ENCODE measurements at places on chromosomes 7 and 10.

- DNase-seq, result no peak
Observed at GRCh38 chr10:110078317-110078716, 70.5 kb downstream of the ADD3 start.

- DNase-seq, result no peak
Observed at GRCh38 chr10:121289800-121290199, 308.4 kb downstream of the FGFR2 start.

GRCh38 chr7:98559958-98560357 lies 57.1 kb upstream of the NPTX2 start:
- no peak for DNase-seq

GRCh38 chr10:126251778-126252407 lies 136.4 kb downstream of the ADAM12 start:
- DNase-seq, result no peak

DNA sequence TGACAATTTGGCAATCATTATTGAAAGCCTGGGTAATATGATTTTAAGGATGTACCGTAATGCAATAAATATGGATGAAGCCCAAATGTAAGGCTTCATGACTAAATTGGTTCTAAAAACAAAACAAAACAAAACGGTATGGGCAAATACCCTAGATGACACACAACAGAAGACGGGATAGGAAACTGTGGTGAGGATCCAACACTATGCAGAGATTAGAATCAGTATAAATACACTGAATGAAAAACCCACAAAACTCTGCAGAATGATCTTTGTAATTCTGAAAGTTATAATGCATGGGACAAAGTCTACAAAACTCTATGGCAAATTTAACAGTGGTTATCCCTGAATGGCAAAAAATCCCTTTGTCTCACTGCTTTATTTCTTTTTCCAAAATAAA lies 57.6 kb downstream of the MALSU1 start:
- no peak for DNase-seq

DNA sequence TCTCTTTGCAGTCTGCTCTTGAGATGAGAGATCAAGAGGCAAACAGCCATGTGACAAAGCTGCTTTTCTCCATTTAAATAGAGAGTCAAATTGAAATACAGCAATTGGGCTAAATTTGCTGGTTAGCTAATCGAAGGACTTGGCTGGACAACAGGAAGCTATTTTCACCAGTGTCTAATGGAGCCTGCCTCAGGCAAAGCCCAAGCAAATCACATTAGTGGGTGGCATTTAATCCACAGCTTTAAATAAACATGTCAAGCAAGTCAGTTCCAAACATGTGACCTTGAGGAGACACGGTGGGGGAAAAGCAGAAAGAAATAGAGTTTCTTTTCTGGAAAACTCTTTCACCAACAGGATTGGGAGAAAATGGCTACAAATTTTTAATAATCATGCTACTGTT lies 180.5 kb upstream of the AOAH start:
- DNase-seq, result no peak

DNA sequence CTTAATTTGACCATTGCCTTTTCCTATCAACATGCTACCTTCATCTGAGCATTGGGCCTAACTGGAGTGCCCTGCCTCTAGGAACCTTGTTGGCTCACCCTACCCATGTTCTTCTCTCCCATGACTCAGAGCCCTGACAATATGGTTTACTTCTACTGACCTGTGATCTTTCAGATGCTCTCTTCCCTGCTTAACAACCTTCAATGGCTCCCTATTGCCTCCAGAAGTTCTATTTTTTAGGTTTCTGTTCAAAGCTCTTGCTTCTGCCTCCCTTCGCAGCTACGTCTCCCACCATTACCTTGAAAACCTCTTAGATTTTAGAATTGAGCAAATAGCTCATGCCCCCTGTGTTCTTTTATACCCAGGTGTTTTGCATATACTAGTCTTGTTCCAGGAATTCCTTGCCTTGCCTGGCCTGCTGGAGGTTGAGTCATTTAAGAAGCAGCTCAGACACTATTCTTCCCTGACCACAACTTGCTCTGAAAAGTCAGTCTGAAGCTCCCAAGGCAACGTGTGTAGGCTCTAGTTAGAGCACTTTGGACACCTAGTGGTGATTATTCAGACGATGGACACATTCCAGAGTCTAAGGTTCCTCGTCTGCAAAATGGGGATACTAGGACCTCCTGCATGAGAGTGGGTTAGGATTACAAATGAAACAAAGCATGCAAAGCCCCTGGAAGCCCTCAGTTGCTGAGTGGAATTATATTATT lies 64.4 kb upstream of the EMX2 start:
- DNase-seq, result no peak

DNA sequence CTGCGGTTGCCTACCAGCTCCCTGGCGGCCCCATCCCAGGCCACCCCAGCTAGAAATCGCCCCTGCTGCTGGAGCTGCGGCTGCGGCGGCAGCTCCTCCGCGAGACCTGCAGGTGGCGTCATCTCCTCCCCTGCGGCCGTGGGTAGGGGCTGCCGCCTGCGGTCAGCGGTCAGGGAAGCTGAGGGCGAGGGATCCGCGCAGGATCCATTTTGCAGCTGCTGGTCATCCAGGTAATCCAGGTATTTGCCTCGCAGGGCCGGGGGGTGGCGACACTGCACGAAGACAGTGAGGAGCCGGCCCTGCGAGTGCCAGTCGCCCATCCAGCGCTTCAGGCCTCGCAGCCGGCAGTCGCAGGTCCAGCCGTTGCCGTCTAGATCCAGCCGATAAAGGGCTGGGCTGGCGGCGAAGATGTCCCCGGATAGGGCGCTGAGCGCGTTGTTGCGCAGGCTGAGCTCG lies 1.5 kb downstream of the TRIL start:
- no peak for DNase-seq

- no peak for DNase-seq
Observed at GRCh38 chr7:155481764-155482163, 23.8 kb downstream of the EN2 start.

GRCh38 chr10:52965938-52966401 lies 193.4 kb upstream of the MBL2 start:
- DNase-seq, result no peak

GRCh38 chr7:88020953-88021665 lies 87.1 kb downstream of the ADAM22 start:
- DNase-seq, result no peak

DNA sequence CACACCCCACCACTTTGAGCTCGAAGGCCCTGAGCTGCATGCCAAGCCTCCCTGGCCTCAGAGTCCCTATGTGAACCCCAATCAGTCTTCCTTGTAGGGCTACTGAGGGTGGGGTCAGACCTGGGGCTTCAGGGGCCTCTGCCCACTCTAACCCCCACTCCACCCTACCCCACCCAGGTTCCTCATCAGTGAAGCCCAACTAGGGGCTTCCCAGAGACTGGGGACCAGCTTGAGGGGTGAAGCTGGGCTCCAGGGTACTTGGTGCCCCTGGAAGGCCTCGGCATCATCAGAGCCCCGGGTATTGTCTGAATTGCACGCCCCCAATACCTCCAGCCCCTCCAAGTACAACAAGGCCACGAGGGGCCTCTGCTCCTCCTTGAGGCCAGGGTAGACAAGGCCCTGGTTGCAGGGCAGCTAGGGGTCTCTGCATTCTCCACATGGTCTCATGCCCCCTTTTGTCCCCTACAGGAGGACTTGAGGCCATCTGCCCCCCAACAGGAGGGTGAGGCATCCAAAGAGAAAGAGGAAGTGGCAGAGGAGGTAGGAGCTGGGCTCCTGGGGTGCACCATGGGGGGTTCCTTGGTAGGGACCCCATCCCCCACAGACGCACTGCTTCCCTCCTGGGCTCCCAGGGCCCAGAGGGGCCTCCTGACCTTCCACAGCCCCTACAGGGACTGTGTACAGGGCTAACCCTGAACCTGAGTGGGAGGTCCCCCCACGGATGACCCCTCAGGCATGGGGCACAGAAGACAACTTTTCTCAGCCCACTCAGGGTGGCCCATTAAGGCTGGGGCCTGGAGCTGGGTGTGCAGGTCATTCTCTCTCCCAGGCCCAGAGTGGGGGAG lies 4.0 kb downstream of the SNCG start:
- no peak for DNase-seq

GRCh38 chr7:47456210-47456955 lies 125.5 kb downstream of the TNS3 start:
- no peak for DNase-seq

DNA sequence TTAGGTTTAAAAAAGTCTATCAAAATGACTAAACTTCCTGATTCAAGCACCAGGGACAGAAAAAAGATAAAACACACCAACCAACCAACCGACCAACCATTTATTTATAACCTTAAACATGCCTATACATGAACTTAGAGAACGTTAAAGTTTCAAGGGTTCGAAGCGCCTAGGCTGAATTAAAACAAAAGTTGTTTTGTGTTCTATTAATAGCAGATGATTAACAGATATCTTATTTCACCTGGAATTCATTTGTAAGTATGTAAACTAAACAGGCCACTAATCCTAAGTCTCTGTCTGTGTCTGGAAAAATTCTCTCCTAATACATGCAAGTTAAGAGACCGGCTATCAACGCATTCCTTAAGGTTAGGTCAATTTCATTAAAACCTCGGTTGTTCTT lies 1.4 kb downstream of the BAIAP2L1 start:
- DNase-seq, result no peak

- no peak for DNase-seq
Observed at GRCh38 chr10:78703593-78703992, 365.2 kb upstream of the ZMIZ1 start.

GRCh38 chr7:2567679-2568278 lies 9.0 kb downstream of the IQCE start:
- DNase-seq, result no peak

DNA sequence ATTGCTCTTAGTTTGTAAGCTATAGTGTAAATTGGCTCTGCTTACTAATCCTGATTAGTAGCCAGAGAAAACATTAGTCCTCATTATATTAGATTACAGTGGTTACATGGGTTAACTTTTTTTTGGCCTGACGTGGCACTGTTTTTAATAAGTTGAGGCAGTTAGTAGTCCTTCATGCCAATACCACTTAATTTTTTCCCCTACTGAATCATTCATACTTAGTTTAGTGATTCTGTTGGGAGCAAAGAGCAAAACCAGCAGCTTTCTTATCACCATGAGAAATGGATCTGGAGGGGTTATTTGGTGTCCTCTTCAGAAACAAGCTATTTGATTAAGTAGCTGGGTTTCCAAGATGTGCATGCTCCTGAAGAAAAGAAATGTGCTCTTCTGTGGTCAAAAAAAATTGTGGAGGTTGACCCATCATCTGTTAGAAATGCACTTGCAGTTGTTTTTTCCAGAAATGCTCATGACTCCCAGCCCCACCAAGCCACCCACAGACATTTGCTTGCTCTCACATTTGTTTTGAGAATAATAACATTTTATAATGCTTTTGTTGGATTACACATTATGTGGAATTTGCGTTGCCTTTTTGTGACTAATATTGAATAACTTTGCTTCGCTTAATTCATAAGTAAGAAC lies 258.5 kb downstream of the HDAC9 start:
- no peak for DNase-seq

- DNase-seq, result no peak
Observed at GRCh38 chr7:137439829-137440825, 96.6 kb upstream of the PTN start.

DNA sequence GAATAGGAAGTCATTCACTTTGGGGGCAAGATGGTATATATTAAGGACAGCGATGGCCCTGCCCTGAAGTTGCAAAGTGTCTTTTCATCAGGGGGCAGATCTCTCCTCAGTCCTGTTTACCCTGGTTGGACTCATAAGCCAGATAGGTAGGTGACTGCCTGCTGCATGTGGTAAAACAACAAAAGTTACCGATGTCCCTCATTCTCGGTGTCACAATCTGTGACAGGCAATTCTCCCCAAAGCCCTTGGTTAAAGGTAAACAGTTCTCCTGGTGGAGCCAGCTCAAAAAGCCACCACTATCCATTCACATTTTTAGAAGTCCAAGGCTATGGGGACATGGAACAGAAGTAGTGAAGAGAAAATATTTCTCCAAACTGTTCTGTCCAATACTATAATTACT lies 9.9 kb upstream of the SLC25A13 start:
- no peak for DNase-seq

DNA sequence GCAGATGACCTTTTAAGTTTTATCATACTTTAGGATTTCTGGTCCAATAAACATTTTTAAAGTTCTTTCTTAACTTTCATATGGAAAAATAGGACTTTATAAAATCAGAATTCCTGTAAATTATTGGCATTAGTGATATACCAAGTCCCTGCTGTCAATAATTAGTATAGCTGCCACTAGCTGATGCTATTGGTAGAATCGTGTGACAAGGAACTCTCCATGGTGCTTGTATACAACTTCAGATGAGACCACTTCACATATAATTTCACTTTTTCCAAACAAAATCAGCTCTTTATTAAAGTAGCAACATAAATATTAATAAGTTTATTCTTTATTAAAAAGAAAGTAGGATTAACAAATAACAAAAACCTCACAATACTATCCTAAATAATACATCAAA lies 49.9 kb downstream of the ZNF800 start:
- DNase-seq, result no peak

GRCh38 chr10:124652701-124653100 lies 91.5 kb downstream of the FAM53B start:
- DNase-seq, result no peak

DNA sequence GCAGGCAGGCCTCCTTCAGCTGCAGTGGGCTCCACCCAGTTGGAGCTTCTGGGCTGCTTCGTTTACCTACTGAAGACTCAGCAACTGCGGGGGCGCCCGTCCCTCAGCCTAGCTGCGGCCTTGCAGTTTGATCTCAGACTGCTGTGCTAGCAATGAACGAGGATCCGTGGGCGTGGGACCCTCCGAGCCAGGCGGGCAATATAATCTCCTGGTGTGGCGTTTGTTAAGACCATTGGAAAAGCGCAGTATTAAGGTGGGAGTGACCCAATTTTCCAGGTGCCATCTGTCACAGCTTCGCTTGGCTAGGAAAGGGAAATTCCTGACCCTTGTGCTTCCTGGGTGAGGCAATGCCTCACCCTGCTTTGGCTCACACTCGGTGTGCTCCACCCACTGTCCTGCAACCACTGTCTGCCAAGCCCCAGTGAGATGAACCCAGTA lies 159.2 kb upstream of the FOXP2 start:
- DNase-seq, result no peak

- no peak for DNase-seq
Observed at GRCh38 chr7:69609541-69610373, 11.5 kb downstream of the AUTS2 start.

DNA sequence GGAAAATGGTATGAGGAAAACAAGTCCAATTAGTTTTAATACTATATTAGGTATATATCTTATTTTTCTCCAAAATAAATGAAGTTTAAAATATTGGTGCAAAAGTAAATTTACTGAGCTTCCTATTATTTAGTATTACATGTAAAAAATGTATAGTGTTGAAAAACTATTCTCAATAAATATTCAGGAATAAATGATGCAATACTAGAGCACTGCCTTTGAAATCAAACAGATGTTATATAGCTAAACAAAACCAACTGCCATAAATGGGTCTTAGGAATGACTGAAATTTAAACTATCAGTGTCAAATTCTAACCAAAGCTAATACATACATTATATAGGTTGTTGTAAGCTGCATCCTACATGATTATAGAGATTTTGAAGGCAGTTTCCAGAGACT lies 1434.0 kb upstream of the LRRTM3 start:
- no peak for DNase-seq

All from activated T-helper 1 cell treated with Interleukin-2 at 50 U/mL for 16 hours (primary cell).